NCI-H446 treated with DMSO at 0.1 percent for 48 hours (cell line): ENCODE measurements at places on chromosomes 7 and 10.

- no peak for DNase-seq
These were observed 85.2 kb downstream of the RTKN2 start for GRCh38 chr10:62183442-62183841.

DNA sequence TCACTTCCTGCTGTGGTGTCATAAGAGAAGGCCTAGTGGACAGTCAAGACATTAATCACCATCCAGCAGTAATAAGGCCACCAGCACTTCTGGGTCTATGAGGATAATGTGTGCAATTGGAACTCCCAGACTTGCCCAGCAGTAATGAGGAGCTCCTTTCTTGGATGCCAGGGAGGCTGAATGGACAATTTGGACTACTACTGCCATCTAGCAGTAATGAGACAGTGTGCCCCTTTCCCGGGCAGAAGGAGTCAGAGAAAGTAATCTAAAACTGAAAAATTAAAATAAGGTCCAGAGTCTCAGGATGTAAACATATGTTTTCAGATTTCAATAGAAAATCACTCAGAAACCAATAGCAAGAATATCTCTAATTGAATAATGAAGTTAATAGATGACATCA, 400.4 kb downstream of the CDC14C start:
- peak; percentile 11 for DNase-seq

GRCh38 chr10:53314876-53315275, 542.3 kb upstream of the MBL2 start:
- no peak for DNase-seq

DNA sequence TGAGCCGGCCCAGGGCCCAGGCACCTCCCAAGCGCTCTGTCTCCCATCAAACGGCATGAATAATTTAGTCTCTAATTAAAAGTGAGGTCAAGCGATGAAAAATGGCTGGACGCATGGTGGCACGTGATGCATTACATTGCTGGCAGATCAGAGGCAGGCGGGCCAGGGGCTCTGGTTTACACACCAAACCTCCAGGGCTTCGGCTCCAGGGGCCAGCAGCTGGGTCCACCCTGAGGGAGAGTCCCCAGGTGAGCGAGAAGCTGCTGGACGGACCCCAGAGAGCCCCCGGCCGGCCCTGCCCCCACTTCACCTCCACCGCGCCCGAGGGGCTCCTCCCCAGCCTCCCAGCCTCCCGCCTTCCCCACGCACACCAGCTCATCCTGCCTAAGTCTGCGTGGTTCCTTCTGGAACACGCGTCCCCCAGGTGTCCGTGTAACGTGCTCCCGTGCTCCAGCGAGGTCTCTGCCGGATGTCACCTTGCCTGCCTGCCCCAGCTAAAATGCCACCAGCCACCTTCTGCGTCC, 23.2 kb downstream of the UNCX start:
- DNase-seq: no peak

DNA sequence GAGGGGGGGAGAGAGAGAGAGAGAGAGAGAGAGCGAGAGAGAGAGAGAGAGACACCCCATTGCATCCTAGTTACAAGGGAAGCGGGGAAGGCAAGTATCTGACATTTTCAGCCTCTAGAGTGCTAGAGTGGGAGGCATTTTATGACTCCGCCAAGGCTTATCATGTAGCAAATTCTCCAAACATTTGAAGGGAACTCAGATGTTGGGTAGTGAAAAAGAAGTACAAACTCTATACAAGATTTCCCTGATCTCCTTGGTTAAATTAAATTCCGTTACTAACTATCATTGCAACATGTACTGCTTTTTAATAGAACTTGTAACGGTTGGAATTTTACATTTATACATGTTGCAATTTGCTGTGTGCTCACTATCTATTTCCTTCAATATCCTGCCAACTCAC, 83.4 kb upstream of the FAM3C start:
- DNase-seq: no peak

DNA sequence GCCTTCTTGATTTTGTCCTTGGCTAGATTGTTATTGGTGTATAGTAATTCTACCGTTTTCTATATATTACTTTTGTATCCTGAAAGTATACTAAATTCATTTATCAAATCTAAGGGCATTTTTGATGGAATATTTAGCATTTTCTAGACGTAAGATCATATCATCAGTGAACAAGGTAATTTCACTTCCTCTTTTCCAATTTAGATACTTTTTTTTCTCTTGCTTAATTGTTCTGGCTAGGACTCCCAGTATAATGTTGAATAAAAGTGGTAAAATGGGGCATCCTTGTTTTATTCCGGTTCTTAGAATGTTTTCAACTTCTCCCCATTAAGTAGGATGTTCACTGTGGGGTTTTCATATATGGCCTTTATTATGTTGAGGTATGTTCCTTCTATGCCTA, 260.7 kb downstream of the POLR1F start:
- DNase-seq: no peak

DNA sequence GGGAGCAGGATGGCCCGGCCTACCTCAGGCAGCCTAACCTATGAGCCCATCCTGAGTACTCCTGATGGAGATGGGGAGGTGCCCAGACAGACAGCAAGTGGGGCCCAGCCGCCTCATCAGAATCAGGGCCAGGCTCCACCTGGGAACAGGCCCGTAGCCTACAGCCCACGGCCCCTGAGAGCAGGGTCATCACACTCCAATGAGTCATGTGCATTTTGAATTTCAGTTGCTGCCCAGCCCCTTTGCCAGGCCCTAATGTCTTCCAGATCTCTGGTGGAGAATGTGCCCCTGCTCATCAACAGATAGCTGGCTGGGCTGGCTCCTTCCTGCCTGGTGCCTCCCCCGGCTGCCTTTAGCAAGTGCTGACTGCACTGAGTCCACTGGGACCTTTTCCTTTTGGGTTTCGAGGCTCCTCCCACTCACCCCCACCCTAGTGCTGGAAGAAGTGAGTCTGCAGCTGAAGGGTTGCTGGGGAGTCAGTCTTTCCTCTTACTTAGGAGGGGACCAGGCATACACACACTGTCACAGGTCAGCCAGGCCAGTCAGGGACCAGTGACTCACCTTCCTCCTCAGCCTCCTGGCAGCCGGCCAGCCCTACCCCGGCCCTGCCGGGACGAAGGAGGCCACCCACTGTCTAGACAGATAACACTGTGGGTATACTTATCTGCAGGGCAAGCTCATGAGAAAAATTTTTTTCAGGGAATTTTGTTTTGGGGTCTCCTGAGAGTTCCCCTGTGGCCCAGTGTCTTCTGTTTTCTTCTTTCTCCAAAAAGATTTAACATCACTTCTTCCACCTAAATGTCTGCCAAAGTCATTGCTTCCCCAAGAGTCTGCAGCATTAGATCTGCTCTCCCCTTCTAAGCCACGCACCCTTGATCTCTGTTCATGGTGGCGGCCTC, 9.1 kb upstream of the ASIC3 start:
- no peak for DNase-seq

DNA sequence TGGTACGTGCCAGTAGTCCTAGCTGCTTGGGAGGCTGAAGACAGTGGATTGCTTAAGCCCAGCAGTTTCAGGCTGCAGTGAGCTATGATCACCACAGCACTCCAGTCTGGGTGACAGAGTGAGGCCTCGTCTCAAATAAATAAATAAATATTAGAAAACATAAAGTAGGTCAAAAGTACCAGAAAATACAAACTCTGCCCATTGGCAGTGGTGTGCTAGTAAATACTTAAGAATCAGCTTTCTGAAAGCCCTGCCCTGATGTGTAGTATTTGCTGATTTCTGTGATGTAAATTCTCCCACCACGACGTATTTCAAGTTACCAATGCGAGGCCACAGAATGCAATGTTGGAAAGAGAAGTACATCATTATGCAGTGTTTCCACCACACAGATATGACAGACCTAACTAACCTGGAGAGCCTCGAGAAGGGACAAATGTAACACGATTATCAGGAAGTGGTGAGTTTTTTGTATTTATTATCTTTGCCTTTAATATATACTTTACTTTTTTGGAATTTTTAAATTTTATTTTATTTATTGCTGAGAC, 11.8 kb upstream of the MAP3K8 start:
- no peak for DNase-seq

- peak; percentile 77 for DNase-seq
These were observed 32.5 kb downstream of the C7orf33 start for GRCh38 chr7:148622887-148623585.

DNA sequence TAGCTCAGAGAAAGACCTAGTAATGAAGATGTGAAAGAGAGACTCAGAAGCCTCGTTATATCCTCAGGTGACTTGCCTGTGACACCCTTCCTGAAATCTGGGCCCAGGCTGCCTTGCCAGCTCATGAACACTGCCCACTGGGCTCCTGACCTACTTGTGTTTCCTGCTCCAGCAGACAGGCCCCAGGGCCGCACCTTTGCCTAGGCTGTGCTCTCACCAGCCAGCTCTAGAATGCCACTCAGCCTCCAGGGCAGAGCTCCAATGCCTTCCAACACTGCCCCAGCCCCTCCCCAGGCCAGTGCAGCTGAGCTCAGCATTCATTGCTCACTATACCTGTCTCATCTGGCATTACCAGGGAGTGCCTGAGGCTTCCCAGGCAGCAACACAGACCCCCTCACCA, 94.3 kb downstream of the DLG5 start:
- DNase-seq: no peak

- DNase-seq: no peak
These were observed 186.8 kb downstream of the MACC1 start for GRCh38 chr7:20030417-20030816.

DNA sequence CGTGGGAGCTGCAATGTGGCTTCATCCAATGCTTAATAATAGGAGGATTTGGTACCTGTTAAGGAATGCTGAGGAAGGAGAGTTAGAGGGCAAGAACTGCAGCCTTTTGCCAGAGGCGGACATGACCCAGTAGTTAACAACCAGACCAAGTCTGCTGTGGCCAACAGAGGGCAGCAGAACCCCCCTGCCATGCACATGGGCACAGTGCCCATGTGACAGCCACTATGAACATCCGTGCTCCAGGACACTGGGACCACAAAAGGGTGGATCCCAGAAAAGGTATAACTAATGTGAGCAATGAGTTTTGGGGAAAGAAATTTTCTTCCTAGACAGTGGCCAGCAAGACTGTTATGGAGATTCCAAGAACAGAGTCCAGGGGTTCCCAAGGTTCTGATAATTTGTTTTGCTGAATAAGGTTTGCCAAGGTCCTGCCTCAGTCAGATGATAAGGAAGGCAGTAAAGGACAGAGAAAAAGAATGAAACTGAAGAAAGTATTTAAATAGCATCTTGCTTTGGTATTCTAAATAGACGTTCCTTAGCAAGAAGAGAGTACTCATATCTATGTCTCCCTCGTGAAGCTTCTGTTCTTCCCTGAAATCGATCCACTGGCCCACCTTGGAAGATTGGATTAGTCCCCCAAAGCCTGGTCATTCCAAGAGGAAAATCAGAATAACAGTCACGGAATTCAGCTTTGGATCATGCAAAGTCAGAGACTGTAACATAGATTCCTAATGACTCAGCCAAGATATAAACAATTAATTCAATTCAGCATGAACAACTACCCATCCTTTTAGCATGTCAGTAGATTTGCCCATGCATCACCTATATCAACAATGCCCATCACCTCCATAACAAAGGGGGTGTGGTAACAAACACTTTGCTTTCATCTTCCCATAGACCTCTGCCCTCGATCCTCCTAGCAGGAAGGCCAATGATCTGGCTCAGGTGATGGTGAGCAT, 56.0 kb downstream of the LGI1 start:
- no peak for DNase-seq

GRCh38 chr10:133032231-133032630, 55.5 kb upstream of the ADGRA1 start:
- DNase-seq: no peak
